Stimulated activated CD8-positive, alpha-beta memory T cell treated with anti-CD3 and anti-CD28 coated beads, Interleukin-12 subunit alpha, Interleukin-12 subunit beta, amount 100 ng/mL, for 1 hour (primary cell): ENCODE measurements at places on chromosomes 16 and 17.

DNA sequence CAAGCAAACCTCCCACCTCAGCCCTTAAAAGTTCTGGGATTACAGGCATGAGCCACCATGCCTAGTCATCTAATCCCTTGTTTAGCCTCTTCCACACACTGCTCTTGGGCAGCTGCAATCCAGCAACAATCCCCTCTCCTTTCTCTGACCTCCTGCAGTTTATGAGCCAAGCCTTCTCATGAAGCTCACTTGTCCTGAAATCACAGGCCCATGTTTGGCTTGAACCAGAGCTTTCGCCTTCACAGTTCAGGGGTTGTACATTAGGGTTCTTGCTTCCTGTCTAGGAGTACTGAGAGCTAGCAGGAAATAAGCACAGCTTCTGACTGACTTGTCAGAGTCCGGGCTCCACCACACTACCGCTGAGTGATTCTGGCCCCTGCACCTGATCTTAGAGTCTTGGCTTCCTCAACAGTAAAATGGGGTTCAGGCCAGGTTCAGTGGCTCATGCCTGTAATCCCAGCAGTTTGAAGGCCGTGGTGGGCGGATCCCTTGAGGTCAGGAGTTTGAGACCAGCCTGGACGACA is 16.3 kb downstream of the ERAL1 start:
- no peak for DNase-seq

DNA sequence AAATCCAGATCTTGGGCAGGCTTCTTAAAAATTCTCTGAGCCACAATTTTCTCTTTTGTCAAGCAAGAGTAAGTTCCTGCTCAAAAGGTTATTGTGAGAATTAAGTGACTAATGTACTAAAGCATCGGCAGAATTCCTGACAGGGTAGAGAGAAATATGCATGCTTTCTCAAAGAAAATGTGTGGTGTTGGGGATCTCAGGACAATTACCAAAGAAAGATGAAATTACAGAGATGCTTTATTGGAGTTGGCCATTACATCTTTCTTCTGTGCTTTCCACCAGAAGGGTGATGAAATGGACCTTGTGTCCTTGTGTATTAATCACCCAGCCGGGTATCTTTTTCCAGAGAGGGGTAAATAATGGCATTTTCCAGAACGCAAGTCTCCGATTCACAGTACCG is 1.7 kb upstream of the USP43 start:
- no peak for DNase-seq

DNA sequence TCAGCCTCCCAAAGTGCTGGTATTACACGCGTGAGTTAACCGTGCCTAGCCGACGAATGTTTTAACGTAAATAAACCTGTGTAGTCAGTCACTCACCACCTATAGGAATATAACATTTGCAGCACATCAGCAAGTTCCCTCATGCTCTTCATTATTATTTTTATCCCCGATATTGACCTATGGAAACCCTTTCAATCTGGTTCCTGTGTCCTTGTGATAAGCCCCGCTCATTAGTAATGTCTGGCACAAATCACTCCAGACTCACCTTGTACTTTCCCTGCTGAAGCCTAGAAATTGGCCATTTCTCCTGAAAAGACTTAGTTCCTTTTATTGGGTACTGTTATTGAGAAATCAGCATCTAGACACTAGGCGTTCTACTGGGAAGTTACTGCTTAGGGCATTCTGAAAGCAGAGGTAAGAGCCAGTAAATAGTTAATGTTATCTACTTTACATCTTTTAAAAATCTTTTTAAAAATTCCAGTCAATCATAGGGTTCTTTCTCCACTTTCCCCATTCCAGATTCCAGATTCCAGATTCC is 1.5 kb upstream of the PHKG2 start:
- DNase-seq, result no peak

DNA sequence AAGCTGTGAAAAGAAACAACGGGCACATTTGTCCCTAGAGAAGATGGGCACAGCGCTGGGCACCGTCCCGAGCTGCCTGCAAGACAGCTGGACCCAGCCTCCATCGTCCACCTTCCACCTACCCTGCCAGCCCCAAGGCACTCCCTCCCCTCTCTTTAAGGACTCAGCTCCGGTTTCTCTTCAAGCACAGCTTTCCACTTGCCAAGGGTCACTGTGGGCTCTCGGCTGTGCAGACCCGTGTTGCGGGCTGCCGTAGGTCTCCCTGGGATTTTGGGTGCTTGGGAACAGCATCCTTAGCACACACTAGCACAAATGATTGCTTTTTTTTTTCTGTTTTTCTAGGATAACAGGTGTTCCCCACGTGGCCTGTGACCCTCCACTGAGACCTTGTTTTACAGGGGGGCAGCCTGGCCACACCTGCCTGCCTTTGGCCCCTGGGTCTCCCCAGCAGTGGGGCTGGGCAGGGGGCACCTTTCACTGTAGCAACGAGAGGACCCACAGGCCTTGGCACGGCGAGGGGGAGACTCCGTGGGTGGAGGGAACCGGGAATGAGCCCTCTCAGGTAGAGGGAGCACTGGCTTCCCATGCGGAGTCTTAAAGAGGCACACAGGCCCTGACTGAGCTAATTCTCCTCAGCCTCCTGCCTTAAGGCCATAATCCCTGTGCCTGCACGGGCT is 1.4 kb downstream of the CHMP6 start:
- no peak for DNase-seq

GRCh38 chr17:3866276-3866675 is 20.2 kb upstream of the NCBP3 start:
- no peak for DNase-seq

GRCh38 chr16:15593235-15593634 is 49.7 kb downstream of the MARF1 start:
- no peak for DNase-seq

GRCh38 chr17:2580151-2580550 is 13.3 kb upstream of the PAFAH1B1 start:
- DNase-seq, result no peak

DNA sequence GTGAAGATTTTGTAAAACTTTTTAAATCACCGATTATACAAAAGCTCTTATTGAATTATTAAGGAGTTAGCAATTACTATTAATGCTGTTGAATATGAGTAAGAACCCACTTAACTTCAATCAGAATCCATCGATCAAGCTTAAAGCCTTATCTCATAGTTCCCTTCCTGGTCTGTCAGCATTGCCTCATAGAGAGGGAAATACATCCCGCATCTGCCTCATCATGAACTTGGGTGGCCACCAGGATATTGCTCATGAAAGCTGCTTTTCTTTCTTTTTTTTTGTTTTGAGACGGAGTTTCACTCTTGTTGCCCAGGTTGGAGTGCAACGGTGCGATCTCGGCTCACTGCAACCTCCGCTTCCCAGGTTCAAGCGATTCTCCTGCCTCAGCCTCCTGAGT is 66.7 kb downstream of the PIGL start:
- no peak for DNase-seq

DNA sequence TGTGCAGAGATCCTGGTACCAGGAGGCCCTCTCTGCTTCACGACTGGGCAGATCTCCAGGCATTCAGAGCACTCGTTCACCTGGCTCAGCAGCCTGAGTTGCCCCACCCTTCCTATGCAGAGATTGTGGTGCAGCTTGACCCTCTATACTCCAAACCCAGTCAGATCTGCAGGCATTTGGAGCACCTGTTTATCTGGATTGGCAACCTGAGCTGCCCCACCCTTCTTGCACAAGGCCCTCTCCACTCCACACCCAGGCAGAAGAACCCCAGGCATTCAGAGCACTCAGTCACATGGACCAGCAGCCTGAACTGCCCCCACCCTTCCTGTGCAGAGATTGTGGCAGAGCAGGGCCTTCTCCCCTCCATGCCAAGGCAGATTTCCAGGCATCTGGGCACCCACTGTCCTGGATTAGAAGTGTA is 88.4 kb upstream of the CDH5 start:
- no peak for DNase-seq

- no peak for DNase-seq
These were observed 3.9 kb upstream of the SOX9 start for GRCh38 chr17:72116661-72117521.

- DNase-seq, result peak; percentile 69
These were observed 1.2 kb downstream of the NGFR start for GRCh38 chr17:49496183-49496866.

- no peak for DNase-seq
These were observed 2.2 kb downstream of the HS3ST6 start for GRCh38 chr16:1915732-1916639.

GRCh38 chr17:47844814-47845715 is 4.0 kb upstream of the SCRN2 start:
- no peak for DNase-seq

- DNase-seq, result no peak
These were observed 40.0 kb downstream of the MAPT start for GRCh38 chr17:45934044-45934979.

- DNase-seq, result no peak
These were observed 26.6 kb downstream of the CCDC42 start for GRCh38 chr17:8718001-8718563.

DNA sequence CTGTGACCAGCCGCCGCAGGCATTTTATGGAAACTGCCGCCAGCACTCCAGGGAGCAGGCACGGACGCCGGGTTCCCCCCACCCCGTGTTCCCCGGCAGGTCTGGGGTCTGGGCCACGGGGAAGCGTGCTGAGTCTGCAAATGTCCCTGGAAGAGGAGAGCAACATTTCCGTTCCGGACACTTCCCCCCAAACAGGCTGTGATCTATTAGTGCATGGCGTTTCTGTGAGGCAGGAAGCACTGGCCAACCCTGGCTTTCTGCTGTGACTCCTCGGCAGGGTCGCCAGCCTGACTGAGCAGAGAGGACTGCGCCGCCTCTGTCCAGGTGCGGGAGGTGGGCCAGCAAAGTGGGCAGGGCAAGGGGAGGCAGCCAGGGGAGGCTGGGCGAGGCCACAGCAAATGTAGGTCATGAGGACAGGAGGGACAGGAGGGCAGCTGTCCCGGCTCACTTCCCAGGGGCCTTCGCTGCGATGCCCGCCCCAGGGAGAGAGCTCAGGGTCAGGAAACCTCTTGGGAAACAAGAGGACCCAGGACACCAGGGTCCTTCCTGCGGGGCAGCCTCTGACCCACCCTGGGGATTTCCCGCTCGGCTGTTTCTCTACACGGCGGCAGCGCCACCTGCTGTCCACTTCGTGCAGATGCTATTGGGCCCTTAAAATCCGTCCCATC is 9.5 kb downstream of the FOXF1 start:
- DNase-seq, result peak; percentile 17

DNA sequence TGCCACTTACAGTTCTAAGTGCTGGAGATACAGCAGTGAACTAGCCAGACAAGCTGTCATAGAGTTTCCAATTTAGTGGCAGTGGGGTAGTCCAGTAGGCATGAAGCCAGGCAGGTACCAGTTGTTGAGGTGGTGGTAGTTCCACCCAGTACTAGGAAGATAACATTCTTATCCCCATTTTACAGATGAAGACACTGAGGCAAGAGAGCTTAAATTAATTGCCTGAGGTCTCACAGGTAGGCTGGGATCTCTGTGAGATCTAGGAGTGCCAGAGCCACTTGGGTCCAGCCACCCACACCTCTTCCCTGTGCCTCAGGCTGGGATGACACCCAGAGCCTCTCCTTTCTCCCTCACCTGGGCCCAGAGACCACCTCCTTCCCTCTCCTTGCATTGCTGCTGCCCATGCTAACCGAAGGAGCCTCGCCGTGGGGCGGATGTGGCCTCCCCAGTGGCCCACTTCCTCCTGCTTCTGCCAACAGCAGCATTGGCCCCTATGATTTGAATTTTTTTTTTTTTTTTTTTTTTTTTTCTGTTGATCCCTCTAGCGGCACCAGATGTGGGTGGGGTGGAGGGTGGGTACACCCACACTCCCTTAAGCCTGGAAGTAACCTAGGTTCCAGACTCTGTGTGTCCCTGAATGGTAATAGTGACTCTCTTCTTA is 114.0 kb downstream of the PRKCB start:
- peak; percentile 50 for DNase-seq

GRCh38 chr16:65524231-65524630 is 402.4 kb upstream of the CDH11 start:
- no peak for DNase-seq

GRCh38 chr17:49850772-49851386 is 3.0 kb upstream of the TAC4 start:
- DNase-seq, result no peak

DNA sequence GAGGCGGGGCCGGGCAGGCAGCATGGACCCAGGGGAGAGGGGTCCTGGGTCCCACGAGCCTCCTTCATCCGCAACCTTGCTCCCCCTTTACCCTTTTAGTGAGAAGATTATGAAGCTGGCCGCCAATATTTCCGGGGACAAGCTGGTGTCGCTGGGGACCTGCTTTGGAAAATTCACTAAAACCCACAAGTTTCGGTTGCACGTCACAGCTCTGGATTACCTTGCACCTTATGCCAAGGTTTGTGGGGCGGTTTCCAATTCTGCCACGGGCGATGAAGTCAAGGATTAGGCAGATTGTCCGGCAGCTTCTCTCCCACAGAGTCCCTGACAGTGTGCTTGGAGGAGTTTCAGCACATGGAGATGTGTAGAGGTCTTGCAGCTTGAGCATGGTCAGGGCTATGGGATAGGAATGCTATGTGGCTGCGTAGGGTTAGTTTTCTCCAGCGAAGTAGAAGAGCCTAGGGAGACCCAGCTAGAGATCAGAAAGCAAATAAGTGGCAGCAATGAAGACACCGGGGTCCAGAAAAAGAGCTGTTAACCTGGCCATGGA is 598 bp downstream of the NIP7 start:
- no peak for DNase-seq

- DNase-seq, result no peak
These were observed 3.2 kb downstream of the NDE1 start for GRCh38 chr16:15653227-15653626.

GRCh38 chr16:10514369-10515055 is 65.9 kb downstream of the EMP2 start:
- DNase-seq, result no peak

DNA sequence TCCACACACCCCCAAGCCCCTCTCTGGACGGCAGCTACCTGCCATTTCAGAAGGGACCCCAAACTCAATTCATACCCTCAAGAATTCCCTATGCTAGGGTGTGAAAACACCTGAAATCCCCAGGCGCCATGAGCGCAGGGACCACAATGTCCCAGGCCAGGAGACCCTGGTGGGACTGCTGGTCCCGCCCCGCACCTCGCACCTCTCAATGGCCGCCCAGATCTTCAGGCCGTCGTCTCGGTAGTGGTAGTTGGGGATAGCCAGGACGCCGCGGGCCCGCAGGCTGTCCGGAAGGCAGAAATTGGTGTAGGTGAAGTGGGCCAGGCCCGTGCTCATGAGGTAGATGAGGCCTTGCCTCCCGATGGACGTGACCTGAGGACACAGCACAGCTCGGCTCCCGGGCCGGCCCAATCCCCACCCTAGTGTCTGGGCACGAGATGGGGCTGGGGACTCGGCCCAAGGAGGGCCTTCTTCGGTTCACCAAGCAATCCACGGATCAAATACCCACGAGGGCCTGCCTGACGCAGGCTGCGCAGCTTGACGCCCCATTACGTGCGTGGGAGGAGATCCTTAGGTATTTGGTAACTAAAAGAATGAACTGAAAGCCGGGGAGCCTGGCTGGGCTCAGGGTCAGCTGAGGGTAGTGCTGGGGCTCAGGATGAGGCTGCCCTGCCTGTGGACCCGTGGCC is 9.2 kb downstream of the ALOXE3 start:
- no peak for DNase-seq

DNA sequence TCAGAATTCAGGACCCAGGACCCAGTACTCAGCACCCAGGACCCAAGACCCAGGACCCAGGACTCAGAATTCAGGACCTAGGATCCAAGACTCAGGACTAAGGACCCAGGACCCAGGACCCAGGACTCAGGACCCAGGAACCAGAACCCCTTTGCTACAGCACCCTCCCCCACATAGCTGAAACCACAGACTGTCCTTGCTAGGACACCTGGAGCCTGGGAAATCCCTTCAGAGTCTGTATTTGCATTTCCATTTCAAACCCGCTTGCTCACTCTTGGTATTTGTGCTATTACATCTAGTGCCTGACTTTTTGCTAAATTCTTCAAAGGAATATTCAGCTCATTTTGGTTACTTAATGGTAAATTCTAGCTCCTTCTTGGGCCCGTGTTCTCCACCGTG is 275.8 kb upstream of the MAF start:
- DNase-seq, result no peak
